Urinary bladder (tissue), 4 donors: ENCODE measurements at places on chromosomes 1 and 21. TPM values are rescaled to one million over a fixed set of nuclear protein-coding genes. Genes with fewer than 3 reads are reported as not detected.

DNA sequence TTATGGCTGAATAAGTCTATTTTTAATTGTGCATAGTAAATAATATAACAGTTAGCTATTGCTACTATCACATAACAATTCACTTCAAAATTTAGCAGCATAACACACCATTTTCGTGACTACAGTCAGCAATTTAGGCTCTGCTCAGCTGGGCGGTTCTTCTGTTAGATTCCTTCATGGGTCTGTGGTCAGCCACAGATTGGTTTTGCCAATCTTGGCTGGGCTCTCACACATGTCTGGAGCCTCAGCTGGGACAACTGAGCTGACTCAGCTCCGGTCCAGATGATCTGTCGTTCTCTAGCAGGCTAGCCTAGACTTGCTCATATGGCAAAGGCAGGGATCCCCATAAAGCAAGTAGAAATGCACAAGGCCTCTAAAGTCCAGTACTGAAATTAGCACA, 15.1 kb upstream of the CDC42BPA start:
- no peak for DNase-seq

DNA sequence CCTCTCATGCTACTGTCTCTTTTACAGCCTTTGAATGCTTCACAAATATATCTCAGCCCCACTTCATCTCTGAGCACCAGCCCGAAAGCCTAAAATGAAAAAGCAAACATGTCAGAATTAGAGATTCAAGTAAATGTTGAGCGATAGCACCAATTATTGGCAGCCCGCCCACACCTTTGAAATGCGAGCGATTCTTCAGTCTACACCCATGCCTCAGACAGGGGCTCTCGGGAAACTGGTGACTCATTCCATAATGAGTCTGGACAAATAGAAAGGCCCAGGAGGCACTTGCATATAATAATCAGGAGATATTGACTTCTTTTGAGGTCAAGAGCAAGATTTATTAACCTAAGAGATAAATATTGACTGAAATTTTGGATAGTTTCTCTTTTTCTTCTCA, 487.3 kb upstream of the PTBP2 start:
- DNase-seq = peak; percentile 40

DNA sequence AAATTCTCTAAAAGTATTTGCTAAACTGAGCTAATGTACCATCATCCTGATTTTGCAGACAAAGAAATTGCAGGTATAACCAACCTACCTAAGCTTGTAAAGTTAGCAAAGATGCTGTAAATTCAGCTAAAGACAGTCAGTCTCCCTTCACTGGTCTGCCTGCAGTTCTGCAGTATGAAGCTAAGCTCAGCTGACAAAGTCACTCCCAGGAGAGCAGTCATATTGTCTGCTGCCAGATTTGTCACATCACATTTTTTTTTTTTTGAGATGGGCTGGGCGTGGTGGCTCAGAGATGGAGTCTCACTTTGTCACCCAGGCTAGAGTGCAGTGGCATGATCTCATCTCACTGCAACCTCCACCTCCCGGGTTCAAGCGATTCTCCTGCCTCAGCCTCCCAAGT, 8.9 kb upstream of the CMPK1 start:
- no peak for DNase-seq

DNA sequence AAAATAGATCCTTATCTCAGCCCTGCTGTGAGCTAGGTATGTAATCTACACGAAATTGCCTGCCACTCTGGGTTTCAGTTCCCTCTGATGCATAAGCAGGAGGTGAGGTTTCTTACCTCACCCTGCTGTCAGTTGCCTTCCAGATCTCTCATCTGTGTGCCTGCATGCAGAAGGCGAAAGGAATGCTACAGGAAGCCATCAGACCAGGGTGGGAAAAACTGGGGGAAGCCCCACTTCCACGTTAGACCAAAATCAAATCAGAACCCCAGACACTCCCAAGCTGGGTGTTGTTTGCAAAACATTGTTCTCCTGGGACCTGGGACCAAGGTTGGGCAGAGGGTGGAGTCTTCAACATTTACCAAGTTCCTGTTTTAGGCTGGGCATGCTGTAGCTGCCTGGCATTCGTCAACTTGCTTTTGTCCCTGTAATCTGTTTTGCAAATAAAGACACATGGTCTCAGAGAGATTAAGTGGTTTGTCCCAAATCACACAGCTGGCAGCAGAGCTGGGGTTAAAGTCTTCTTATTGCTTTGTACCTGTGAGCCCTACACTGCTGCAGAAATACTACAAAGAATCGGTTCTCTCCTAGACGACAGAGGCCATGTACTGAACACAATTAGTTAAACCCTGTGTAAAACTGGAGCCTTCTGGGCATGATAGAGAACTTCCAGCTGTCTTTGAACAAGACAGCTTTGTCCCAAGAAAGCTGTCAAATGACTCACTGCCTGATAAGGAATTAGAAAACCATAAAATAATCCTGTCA, 389.7 kb upstream of the RUNX1 start:
- no peak for DNase-seq

C1QB gene
- 351 TPM for polyA plus RNA-seq

TFF3 gene
- polyA plus RNA-seq = 9.9 TPM

LEMD1 gene
- polyA plus RNA-seq = not detected
